ENCODE measurements at places on chromosomes 11 and 22. TPM values are rescaled to one million over a fixed set of nuclear protein-coding genes. Genes with fewer than 3 reads are reported as not detected.

The IRAG1 gene
- 4.2 TPM for total RNA-seq

The MS4A2 gene
- total RNA-seq, result not detected

The SCGB1C1 gene
- not detected for total RNA-seq

The PGA5 gene
- total RNA-seq, result not detected

The OR4P4 gene
- total RNA-seq, result not detected

The CSKMT gene
- 11.0 TPM for total RNA-seq

All from pericardium fibroblast (primary cell).